ENCODE measurements at places on chromosomes 7 and 10.

DNA sequence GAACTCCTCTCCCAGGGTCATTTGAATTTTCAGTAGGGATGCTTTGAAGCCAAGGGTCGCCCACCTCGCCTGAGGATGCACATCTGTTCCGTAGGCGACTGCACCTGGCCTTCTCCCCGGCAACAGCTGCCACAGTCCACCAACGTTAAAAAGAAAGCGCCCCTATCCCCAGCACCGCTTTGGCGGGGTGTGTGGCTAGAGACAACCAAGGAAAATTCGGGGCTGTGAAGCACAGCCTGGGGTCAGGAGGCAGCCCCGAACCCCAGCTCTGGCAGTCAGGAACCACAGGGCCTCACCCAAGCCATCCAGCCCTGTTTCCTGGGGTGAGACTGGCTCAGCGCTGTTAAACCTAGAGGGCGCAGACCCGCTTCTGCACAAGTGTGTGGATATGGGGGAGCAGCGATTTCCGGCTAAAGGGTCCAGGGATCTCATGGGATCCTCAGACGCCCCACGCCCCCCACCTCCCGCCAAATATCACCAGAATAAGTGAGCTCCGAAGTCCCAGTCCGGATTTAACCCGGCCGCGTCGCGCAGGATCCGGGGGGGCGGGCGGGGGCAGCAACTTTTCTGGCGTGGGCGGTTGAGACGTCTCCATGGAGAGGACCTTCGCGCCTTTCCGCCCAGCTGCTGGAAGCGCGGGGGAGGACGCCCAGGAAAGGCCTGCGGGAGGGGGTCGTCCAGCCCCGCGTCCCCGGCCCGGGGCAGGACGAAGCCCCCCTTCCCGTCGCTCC lies 822 bp downstream of the ZC3HAV1L start:
- no peak for DNase-seq

DNA sequence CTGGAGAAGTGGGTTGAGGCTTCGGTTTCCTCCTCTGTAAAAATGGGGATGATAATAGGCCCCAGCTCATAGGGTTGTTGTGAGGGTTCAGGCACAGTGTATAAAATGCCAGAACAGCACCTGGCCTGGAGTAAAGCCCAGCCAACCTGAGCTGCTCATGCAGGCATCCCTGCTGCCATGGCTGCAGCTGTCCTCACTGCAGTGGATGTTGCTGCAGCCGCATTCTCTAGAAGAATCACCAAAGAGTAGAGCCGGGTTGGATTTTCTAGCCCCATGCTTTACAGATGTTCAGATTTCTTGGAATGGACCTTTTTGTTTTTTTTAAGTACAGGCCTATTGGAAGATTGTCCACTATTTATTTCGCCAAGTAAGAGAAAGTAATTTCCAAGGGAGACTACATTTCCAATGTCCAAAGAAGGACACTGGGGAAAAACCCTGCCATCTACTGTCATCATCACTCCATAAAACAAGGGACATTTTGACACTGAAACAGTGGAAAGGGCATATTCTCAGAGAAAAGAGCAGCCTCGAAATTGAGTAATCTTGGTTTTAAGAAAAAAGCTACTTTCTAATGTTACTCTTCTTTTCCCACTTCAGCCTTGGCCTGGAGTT lies 147.5 kb upstream of the TCF7L2 start:
- DNase-seq: no peak

GRCh38 chr7:155871211-155871610 lies 58.9 kb upstream of the SHH start:
- no peak for DNase-seq

- DNase-seq: no peak
These were observed 22.5 kb downstream of the TRDMT1 start for GRCh38 chr10:17179002-17179401.

DNA sequence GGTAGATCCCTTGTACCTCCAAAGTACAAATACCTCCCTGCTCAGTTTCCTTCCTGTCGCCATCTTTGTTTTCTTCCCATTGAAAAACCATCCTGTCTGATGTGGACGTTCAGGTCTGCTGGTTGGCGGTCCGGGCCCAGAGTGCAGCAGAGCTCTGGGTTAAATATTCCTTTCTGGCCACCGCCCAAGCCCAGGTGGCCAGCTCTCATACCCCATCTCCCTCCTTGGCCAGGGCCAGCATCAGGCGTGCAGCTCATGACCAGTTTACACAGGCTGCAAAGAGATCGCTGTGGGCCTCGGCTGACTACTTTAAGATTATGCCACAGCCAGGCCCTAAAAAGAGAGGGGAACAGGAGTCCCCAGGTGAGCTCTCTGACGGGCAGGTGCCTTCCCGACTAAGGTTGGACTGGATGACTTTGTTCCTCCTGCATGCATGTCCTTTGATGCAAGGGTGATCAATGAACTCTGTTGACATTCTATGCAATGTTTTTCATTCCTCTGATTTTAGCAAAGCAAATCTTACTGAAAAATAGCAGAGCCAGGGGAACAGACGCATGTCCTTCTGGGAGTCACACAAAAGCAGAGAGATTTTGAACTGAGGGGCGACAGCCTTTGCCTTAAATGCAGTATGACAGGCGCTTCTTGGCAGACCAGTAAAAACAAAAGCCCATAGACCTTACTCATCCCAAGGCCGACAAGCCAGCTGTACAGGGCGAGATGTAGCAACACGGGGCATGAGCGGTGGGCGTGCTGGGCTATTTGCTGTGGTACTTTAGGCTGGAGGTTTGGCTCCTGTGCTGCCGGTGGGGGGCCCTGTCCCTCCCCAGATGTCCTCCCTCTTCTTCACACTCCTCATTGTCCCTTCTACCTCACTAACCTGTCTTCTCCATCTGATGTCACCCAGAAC lies 33.3 kb upstream of the SH2B2 start:
- DNase-seq: no peak

DNA sequence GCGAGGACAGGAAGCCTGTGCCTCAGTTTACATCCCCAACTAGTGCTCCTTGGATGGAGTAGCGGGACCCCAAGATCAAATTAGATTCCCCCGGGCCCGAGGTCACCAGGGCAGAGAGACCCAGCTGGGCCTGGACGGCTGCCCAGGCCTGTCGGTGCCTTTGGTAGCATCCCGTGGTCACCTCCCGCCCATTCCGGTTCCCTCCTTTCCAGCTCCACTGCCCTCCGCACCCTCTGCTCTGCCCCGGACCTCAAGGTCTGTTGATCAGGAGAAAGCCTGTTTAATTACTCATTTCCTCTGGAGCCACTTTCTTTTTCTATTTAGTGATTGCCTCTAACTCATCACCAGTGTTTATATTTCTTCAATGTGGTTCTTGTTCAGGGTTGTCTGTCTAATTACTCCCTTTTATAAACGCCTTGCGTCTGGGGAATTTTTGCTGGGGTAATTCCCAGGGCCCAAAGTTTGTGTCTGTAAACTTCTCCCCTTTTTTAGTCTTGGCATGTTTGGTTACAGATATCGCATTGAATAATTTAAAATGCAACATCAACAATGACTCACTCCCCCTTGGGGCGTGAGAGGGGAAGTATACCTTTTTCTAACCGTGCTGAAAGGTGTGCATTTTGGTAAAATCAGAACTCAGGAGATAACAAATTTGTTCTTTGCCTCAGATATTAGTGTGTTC lies 1.9 kb downstream of the FOXK1 start:
- DNase-seq: no peak

DNA sequence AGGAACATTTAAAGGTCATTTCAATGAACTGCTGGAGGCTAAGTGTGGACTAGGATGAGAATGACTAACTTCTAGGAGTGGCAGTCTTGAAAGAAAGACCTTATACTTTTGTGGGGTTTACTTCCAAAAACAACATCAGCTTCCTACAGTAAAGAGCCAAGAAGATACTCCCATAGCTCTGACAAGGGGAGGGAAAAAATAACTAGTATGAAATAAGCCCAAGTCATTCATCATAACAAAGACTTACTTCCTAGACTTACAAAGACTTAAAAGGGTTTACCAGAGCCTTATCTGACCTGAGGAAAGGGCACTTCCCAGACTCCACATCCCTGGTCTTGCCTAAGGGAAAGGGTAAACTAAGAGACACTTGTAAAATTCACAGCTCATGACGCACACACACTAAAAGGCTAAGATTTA lies 31.7 kb downstream of the ARHGAP12 start:
- DNase-seq: no peak

DNA sequence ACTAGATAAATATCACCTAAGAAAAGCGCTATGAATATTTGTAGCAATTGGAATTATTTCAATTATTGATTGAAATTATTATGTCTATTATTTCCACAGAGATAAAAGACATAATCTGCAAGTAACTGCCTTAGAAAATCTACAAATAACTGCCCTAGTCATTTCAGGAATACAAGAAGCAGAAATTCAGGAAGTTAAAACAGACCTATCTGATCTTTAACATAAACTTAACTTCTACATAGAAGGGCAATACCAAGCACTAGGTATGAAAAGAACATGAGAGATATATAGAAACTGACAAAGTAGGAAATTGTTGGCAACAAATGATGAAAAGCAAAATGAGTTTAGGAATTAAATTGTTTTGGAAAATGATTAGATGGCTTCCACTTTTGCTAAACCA lies 31.8 kb upstream of the AKR1B10 start:
- DNase-seq: no peak

Data from NCI-H2081 treated with DMSO at 0.1 percent for 48 hours (cell line).